Ovary (tissue), 10 donors: ENCODE measurements at places on chromosomes 16 and 17. TPM values are rescaled to one million over a fixed set of nuclear protein-coding genes. Genes with fewer than 3 reads are reported as not detected.

DNA sequence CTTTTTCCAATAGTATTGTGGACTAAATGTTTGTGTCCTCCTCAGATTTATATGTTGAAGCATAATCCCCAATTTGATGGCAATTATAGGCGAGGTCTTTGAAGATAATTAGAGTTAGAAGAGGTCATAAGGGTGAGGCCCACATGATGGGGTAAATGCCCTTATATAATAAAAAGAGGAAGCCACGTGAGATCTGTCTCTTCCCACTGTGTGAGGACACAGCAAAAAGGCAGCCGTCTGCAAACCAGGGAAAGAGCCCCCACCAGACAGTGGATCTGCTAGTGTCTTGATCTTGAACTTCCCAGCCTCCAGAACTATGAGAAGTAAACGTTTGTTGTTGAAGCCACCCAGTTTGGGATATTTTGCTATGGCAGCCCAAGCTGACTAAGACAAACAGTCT, 76.0 kb downstream of the LYRM1 start:
- no peaks in the 10 kb centered on the region for H3K36me3 ChIP-seq
- H3K27me3 ChIP-seq: no peaks in the 10 kb centered on the region
- H3K4me3 ChIP-seq: no peak overlapping the region
- no peak overlapping the region for H3K27ac ChIP-seq
- no peak for DNase-seq

GRCh38 chr17:20234276-20234675, 225.1 kb downstream of the SPECC1 start:
- no peak overlapping the region for H3K27ac ChIP-seq
- no peaks in the 10 kb centered on the region for H3K36me3 ChIP-seq
- DNase-seq: no peak
- no peaks in the 10 kb centered on the region for H3K27me3 ChIP-seq
- H3K4me3 ChIP-seq: no peak overlapping the region

Gene ZSCAN10
- not detected for total RNA-seq

DNA sequence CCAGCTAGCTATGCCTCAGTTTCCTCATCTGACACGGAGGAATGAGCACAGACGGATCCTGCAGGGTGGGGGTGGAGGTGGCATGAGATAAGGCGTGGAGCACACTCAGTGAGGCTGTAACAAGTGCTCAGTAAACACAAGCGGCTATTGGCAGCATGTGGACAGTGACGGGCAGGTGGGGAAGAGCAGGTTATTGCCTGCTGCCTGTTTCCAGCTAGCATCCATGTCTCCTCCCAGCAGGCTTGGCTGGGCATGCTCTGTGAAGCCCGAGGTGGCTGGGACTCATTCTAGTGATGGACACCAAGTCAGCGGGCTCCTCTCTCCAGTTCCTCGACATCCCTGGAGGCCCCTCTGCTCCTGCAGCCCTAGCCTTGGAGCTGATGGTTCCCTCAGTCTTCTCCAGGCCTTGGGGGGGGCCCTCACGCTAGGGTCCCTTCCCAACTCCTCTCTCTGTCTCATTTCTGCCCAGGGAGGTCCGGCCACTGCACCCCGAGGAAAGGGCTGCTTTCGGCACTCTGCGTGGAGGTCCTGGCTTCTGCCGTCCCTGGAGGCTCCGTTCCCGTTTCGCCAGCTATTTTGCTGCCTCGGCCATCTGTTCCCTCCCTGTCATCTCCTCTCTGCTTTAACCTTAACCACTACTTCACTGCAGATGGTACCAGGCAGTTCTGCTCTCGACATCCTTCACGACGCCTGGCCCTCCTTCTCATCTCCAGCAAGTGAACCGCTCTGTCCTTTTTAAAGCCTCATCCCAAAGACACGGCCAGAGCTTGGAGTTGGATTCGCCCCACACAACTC, 6.2 kb downstream of the RTN4RL1 start:
- no peaks in the 10 kb centered on the region for H3K27me3 ChIP-seq
- H3K36me3 ChIP-seq: no peaks in the 10 kb centered on the region
- H3K4me1 ChIP-seq: peaks cover 1% of the 10 kb centered on the region
- H3K4me3 ChIP-seq: no peak overlapping the region

GRCh38 chr17:75476271-75476671, 19.8 kb downstream of the TMEM94 start:
- peak; percentile 61 for DNase-seq
- no peaks in the 10 kb centered on the region for H3K36me3 ChIP-seq
- peak overlapping the region; percentile 49 for H3K27ac ChIP-seq
- no peaks in the 10 kb centered on the region for H3K27me3 ChIP-seq
- no peak overlapping the region for H3K4me3 ChIP-seq

Gene ATP1B2
- total RNA-seq: 74.5 TPM

DNA sequence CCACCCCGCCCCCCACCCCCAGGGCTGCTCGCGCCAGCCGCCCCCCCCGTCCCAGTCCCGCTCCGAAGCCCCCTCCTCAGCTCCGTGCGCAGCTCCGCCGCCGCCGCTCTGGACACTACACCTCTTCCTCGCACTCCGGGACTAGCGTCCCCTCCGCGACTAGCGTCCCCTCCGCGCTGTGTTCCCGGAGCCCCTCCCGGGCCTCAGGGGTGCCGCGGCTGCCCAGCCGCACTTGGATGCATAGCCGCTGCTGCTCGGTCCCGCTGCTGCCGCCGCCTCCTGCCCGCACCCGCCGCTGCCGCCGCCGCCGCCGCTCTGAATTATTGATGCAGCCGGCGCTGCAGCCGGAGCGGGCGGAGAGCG, at the start of gene CBLN1:
Gene CBLN1, minus strand, starts transcription at position 359 of the 363 bp plus-strand sequence. CDS start 373 bp downstream, outside the sequence.
- no peak for DNase-seq
- H3K27me3 ChIP-seq: no peaks in the 10 kb centered on the region
- H3K36me3 ChIP-seq: no peaks in the 10 kb centered on the region
- no peak within 1 kb of the TSS for H3K27ac ChIP-seq
- peak within 1 kb of the TSS; percentile 14 for H3K4me3 ChIP-seq

Gene CD300LB
- not detected for total RNA-seq

Gene PRAC2
- total RNA-seq: not detected

DNA sequence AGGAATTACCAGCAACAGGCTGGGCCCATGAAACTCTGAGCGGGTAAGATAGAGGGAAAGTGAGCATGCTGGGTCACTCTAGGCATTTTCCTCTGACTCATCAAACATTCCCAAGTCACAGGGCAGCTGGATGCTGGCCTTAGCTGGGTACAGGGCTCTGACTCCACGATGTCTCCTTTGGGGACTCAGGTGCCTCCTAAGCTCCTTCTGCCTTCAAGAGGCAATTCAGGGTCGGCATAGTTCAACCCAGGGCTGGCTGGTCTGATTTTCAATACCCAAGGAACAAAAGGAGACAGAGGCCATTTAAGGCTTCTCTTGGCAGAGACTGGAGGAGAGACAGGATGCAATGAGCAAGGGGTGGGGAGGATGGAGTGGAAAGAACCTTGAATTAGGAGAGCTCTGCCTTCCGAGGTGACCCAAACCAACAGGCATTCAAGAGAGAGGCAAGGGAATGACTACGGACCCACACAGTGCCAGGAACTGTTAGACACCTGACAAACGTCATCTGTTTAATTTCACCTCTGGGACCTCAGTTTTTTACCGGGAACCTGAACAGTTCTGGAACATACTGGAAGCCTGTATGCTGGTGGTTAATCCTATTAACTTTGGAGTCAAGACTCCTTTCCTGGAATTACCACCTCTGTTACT, 910 bp downstream of the WBP2 start:
- peaks cover 8% of the 10 kb centered on the region for H3K4me1 ChIP-seq
- H3K27me3 ChIP-seq: no peaks in the 10 kb centered on the region
- no peaks in the 10 kb centered on the region for H3K36me3 ChIP-seq
- peak overlapping the region; percentile 74 for H3K4me3 ChIP-seq
- no peak for DNase-seq

DNA sequence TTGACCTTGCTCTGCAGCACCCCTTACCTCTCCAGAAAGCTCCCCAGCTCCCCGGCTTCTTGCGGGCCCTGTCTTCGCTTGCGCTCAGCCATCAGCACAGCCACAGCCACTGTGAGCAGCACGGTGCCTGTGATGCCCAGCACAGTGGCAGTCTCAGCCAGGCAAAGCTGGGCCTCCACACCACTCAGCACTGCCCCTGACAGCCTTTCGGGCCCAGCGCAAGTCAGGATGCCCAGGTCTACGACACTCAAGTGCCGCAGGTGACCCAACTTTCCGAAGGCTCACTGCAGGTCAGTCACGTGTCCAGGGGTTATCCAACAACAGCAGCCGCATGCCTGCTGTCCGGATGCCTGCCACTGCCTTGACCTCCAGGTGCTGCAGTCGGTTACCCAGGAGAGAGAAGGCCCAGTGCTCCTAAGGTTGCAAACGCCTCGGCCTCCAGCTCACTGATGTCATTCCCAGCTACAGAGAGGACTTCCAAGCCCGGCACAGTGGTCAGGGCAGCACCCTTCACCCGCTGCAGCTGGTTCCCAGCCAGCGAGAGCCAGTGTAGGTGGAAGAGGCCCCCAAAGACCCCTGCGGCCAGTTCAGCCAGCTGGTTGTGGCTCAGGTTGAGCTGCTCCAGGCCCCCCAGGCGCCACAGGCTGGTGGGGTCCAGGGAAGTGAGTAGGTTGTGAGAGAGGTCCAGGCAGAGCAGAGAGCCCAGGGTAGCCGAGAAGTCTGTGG, 8.9 kb upstream of the TMEM101 start:
- DNase-seq: no peak
- no peak overlapping the region for H3K27ac ChIP-seq
- no peaks in the 10 kb centered on the region for H3K27me3 ChIP-seq
- H3K4me1 ChIP-seq: no peaks in the 10 kb centered on the region
